Vagina (tissue), 2 donors: ENCODE measurements at places on chromosomes 3 and 15. TPM values are rescaled to one million over a fixed set of nuclear protein-coding genes. Genes with fewer than 3 reads are reported as not detected.

- DNase-seq = no peak
Observed at GRCh38 chr3:144394032-144394431, 422.4 kb downstream of the DIPK2A start.

The TIMMDC1 gene
- total RNA-seq = 30.0 TPM

The B4GALT4 gene
- total RNA-seq = 12.0 TPM

DNA sequence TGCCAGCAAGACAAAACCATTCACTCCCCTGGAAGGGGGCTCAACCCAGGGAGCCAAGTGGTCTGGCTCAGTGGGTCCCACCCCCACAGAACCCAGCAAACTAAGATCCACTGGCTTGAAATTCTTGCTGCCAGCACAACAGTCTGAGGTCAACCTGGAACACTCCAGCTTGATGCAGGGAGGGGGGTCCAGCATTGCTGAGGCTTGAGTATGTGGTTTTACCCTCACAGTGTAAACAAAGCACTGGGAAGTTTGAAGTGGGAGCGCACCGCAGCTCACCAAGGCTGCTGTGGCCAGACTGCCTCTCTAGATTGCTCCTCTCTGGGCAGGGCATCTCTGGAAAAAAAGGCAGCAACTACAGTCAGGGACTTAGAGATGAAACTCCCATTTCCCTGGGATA, 81.7 kb downstream of the MSL2 start:
- no peak for DNase-seq

The XXYLT1 gene
- total RNA-seq = 14.5 TPM

The MORC1 gene
- not detected for total RNA-seq

The RTP1 gene
- not detected for total RNA-seq

The KCNMB2 gene
- 1.5 TPM for total RNA-seq

GRCh38 chr3:149411583-149411982, 34.1 kb upstream of the TM4SF1 start:
- no peak for DNase-seq

- DNase-seq = no peak
Observed at GRCh38 chr3:169148448-169149348, 514.8 kb downstream of the MECOM start.

- DNase-seq = no peak
Observed at GRCh38 chr3:158456114-158456513, 114.9 kb upstream of the MLF1 start.

DNA sequence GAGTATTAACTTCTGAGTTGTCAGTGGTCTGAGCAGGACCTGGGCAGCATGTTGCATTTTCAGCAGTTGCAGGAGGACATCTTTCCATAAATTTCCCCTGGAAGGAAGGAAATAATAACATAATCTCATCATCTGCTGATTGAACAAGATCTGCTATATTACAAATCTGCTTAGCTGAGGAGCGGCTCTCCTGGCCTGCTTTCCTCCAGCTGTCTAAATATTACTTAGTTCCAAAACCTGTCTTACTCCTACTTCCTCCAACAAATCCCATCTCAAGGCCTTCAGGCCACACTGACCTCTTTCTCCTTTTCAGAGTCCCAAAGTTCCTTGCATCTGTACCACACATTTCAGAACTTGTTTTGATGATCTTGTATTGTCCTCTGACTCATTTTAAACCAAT, 364.4 kb upstream of the MCTP2 start:
- DNase-seq = no peak

- DNase-seq = no peak
Observed at GRCh38 chr15:99328106-99329072, 77.1 kb downstream of the LRRC28 start.

GRCh38 chr3:194313560-194314387, 37.4 kb downstream of the CPN2 start:
- DNase-seq = no peak

- no peak for DNase-seq
Observed at GRCh38 chr3:14511623-14512280, 28.4 kb downstream of the GRIP2 start.

GRCh38 chr15:70057931-70058641, 39.6 kb downstream of the TLE3 start:
- no peak for DNase-seq

The C3orf22 gene
- total RNA-seq = not detected

DNA sequence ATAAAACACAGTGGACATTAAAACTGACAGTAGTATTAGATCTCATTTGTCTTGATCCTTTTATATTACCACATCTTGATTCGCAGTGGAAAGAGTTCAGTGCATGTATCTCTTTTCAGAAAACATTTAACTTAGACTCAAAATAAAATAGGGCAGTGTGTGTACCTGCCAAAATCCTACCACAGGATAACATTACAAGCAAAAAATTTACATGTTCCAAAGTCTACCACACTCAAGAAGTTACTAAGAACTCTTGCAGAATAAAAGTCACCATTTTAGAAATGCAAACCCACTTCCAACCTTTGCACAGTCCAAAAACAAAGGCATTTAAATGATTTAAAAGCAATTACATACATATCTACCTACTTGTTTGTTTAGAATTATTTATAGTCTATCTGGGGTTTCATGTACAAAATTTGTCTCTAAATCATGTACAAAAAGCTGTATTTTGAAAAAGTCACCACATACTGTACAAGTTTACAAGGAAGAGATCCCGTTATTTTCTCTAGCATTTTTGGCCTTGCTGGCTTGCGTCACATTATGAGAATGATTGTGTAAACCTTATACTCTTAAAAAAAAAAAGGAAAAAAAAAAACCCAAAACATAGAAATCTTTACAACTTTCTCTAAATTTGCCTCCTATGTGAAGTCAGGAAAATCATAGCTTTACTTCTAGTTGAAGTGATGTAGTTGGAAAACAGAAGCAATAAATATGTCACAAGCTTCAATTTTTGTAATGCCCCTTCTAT, 153.8 kb downstream of the ADAM10 start:
- DNase-seq = no peak

DNA sequence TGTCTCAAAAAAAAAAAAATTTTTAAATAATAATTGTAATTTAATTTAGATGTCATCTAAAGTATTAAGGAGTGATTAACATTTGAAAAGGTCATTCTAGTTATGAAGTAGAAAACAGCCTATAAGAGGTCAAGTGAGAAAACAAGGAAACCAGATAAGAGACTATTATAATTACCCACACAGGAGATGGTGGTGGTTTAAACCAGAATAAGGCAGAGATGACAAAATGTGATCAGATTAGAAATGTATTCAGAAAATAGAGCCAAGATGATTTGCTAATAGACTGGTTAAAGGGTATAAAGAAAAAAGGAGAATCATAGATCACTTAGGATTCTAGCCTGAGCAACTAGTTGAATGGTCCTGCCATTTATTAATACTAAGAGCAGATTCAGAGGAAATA, 11.2 kb downstream of the HERC1 start:
- DNase-seq = no peak

GRCh38 chr15:72722071-72722696, 36.2 kb downstream of the BBS4 start:
- no peak for DNase-seq

DNA sequence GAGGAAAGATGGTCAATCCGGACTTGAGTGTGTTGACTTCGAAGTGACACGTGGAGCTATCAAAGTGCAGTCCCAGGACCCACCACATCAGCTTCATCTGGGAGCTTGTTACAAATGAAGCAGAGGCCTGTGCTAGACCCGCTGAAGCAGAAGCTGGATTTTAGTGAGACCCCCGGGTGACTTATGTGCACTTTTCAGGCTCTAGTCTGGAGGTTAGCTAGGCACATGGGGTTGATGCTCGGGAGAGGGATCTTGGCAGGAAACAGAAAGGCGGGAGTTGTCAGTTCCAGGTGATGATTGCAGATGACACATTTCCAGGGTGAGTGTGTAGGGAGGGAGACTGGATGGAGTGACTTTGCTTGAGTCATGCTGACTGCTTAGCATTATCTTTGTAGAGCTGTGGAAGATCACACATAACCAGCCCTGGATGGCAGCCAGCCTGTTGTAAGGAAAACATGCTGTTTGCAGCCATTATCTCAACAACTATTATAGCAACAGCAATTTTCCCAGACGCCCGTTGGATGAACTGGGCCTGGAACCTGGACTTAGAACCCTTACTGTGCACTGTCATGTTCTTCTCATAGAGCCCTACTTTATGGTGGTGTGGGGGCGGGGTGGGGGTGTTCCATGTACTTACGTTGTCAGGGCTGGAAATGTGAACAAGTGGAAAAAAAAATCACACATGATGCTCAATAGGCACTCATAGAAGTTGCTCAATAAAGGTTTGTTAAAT, 122.4 kb downstream of the THSD4 start:
- DNase-seq = no peak

- no peak for DNase-seq
Observed at GRCh38 chr3:112136959-112137693, 4.1 kb upstream of the GCSAM start.

The TP53BP1 gene
- 44.9 TPM for total RNA-seq

The FYCO1 gene
- 45.7 TPM for total RNA-seq

The MFAP1 gene
- 13.5 TPM for total RNA-seq

The TMEM212 gene
- total RNA-seq = not detected

GRCh38 chr15:63381301-63382204, at the start of gene CA12:
TSS of gene CA12 (minus strand) at chr15:63381846. CDS start at chr15:63381720, 126 bp downstream.
- DNase-seq = no peak

DNA sequence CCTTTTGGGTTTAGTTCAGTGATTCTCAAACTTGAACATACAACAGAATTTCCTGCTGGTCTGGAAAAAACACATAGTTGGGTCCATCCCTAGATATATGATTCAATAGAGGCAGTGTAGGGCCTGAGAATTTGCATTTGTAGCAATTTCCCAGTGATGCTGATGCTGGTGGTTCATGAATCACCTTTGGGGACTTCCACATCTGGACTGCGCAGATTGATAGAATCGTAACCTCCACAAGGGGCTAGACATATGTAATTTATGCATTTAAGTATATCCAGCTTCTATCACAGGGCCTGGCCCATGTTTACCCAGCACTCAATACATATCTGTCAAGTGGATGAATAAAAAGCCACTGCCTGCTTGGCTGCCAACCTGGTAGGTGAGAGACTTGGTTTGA, 33.8 kb upstream of the SUCLG2 start:
- no peak for DNase-seq

The ASB7 gene
- total RNA-seq = 17.9 TPM

DNA sequence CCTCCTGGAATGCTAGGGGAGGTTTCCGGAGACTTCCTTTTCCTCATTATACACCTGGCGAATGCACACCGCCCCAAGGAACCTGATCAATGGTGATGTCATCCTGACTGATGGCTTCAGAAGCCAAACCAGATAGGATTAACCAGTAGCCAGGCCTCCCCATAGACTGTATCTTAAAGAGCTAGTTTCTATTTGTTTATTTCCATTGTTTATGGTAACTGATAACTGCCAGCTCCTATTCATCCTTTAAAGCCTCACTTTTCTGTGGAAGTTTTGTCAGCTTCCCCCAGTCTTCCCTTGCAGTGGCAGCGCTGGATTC, at the start of gene MKRN2OS:
MKRN2OS (minus strand) TSS at position 27 of the 319 bp plus-strand sequence. CDS start 35 bp downstream, outside the sequence.
- DNase-seq = no peak

DNA sequence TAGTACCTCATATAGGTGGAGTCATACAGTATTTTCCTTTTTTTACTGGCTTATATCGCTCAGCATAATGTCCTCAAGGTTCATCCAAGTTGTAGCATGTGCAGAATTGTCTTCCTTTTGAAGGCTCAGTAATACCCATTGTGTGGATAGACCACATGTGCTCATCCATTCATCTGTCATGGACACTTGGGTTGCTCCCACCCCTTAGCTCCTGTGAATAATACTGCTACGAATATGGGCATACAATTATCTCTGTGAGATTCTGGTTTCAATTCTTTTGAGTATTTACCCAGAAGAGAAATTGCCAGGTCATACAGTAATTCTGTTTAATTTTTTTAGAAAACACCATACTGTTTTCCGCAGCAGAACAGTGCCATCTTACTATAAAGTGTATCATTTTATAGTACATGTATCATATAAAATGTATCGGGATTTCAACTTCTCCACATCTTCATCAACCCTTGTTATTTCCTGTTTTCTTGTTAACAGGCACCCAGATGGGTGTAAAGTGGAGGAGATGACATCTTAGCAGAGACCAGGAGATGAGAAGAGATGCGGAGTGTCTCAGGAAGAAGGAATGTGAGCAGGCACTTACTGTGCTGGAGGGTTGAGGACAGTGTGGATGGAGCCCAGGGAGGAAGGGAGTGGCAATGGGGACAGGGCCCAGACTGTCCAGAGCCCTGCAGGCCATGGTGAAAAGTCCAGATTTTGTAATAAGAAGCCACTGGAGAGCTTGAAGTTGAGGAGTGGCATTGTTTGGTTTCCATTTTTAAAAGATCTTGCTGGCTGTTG, 27.0 kb upstream of the PRR23E start:
- DNase-seq = no peak

DNA sequence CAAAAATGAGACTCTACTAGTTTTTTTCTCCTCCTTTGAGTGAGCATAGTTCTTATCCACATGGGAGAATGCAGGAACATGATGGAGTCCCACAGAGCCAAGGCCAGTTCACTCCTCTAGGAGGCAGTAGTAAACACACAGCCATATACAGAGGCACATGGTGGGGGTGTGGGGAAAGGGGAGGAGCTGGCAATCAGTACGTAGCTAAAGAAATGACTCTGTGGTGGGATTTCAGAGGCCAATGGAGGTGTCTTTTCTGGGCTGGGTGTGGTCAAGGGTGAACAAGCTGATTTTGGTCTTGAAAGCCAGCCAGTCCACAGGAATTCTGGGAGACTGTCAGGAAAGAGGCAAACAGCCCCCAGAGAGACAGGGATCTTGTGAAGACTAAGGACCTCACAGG, 6.6 kb upstream of the RAB11A start:
- no peak for DNase-seq

DNA sequence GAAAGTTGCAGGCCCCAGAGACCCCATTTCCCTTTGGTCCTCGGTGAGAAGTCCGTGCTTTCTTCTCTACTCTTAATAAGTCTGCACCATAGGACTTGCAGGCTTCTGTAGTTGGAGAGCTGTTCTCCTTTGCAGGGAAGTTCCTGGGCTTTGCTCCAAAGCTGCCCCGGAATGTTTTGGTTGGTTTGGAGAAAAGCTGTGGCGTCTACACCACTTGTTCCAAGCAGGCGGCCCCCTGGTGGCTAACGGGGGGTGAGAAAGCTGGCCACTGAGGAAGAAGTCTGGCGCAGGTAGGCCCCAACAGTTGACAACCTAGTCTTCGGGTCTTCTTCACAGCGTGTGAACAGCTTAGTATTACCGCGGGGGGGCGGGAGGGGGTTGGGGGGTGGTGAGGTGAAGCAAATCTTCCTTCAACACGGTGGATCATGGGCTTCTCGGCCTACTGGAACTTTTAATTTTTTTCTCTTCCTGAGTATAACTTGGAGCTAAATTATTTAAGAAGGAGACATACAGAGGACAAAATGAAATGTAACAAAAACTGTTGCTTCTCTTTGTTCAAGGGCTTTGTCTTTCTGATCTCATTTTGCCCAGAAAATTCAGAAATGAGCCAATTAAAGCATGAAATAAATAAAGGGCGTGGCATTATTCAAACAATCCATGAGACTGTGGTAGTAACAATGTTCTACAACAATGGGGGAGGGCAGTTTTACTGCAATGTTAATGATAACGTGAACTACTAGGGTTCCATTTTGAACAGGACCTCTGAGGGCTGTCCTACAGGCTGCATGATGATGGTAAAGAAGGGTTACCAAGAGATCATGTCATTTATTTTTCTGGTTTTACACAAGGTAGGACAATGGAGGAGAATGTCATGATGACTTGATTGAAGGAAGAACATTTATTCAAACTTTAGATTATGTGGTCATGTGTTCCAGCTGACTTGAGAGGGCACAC, 2.2 kb upstream of the THRB start:
- DNase-seq = no peak
